ENCODE measurements at places on chromosomes 5 and 9.
A peak's percentile ranks its signal among the peaks of the same experiment; 100 is the strongest.

DNA sequence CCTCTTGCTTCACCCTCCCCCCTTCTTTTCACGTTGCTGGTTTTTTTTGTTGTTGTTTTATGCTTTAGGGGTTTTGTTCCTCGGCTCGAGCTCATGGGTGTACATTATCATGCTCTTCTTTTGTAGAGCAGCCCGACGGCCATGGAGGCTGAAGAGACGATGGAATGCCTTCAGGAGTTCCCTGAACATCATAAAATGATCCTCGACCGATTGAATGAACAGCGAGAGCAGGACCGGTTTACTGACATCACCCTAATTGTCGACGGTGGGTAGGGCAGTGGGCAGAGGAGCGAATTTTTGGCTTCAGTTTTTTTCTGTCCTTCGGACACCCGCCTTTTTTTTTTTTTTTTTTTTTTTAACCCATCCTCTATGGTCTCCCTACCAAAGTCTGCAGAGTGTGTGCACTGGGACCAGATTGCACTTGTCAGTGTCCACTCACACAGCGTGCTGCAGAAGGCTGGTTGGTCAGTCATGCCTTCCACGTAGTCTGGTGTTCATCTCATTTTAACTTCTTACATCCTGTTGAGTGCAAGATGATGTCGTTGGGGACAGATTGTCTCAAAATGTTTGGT, 1.3 kb downstream of the ZNF131 start:
- no peak for DNase-seq

- no peak for DNase-seq
These were observed 152.9 kb downstream of the AUH start for GRCh38 chr9:91208837-91209236.

GRCh38 chr9:84975926-84976325, 306.4 kb downstream of the NTRK2 start:
- no peak for DNase-seq

DNA sequence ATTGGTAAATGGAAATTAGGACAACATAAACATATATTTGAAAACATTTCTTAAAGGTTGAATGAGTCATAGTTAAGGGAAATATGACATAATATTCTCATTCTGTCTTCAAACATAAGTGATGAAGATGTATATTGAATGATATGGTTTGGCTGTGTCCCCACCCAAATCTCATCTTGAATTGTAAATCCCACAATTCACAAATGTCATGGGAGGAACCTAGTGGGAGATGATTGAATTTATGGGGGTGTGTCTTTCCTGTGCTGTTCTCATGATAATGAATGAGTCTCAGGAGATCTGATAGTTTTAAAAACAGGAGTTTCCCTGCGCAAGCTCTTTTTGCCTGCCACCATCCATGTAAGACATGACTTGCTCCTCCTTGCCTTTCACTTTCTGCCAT, 104.4 kb upstream of the MPDZ start:
- DNase-seq, result no peak

DNA sequence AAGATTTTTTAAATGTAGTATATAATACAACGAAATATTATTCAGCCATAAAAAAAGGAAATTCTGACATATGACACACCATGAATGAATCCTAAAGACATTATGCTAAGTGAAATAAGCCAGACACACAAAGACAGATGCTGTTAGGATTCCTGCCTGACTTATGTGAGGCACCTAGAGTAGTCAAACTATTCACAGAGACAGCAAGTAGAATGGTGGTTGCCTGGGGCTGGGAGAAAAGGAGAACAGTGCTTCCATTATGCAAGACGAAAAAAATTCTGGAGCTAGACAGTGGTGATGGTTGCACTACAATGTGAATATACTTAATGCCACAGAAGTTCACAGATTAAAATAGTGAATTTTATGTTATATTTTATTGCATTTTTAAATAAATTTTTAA, 66.8 kb downstream of the SPOCK1 start:
- no peak for DNase-seq

GRCh38 chr9:133113949-133114885, 6.8 kb downstream of the RALGDS start:
- DNase-seq, result peak; percentile 90

Measured in osteocyte (in vitro differentiated cells).